Activated B cell treated with CpG ODN at 0.5 μM for 24 hours (primary cell): ENCODE measurements at places on chromosomes 11 and 22. TPM values are rescaled to one million over a fixed set of nuclear protein-coding genes. Genes with fewer than 3 reads are reported as not detected.

- peaks cover 27% of the 10 kb centered on the region for H3K4me1 ChIP-seq
- DNase-seq: no peak
- no peaks in the 10 kb centered on the region for H3K27me3 ChIP-seq
- H3K4me3 ChIP-seq: no peak overlapping the region
- H3K36me3 ChIP-seq: peaks cover 23% of the 10 kb centered on the region
These were observed 21.3 kb downstream of the STX3 start for GRCh38 chr11:59776210-59777066.

- no peak overlapping the region for H3K27ac ChIP-seq
- peaks cover 8% of the 10 kb centered on the region for H3K4me1 ChIP-seq
- H3K27me3 ChIP-seq: peaks cover 15% of the 10 kb centered on the region
- DNase-seq: no peak
- H3K36me3 ChIP-seq: no peaks in the 10 kb centered on the region
These were observed 3.9 kb downstream of the IFITM10 start for GRCh38 chr11:1746511-1746931.

TEX12 gene
- total RNA-seq: not detected in 2 replicates

KIRREL3 gene
- total RNA-seq: not detected in 2 replicates

DNA sequence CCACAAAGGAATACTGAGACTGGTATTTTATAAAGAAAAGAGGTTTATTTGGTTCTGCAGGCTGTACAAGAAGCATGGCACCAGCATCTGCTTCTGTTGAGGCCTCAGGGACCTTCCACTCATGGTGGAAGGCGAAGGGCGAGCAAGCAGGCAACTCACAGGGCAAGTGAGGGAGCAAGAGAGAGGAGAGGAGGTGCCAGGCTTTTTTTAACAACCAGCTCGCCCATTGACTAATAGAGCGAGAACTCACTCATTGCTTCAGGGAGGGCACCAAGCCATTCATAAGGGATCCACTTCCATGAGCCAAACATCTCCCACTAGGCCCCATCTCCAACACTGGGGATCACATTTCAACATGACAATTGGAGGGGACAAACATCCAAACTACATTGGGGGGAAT is 1.2 kb downstream of the PTS start:
- peaks cover 13% of the 10 kb centered on the region for H3K4me1 ChIP-seq
- H3K4me3 ChIP-seq: peak overlapping the region; percentile 92
- H3K36me3 ChIP-seq: peaks cover 41% of the 10 kb centered on the region
- H3K27me3 ChIP-seq: no peaks in the 10 kb centered on the region
- H3K27ac ChIP-seq: peak overlapping the region; percentile 96
- no peak for DNase-seq

UCP2 gene
- total RNA-seq: 424 and 458 TPM in 2 replicates

KIF18A gene
- 4.1 and 4.4 TPM in 2 replicates for total RNA-seq

OR10G6 gene
- not detected in 2 replicates for total RNA-seq

- peaks cover 25% of the 10 kb centered on the region for H3K36me3 ChIP-seq
- peaks cover 26% of the 10 kb centered on the region for H3K4me1 ChIP-seq
- DNase-seq: no peak
- H3K27me3 ChIP-seq: no peaks in the 10 kb centered on the region
- peak overlapping the region; percentile 93 for H3K4me3 ChIP-seq
- H3K27ac ChIP-seq: peak overlapping the region; percentile 61
These were observed 720 bp downstream of the UFD1 start for GRCh38 chr22:19478045-19478900.
